ENCODE measurements at places on chromosomes 11 and 22. TPM values are rescaled to one million over a fixed set of nuclear protein-coding genes. Genes with fewer than 3 reads are reported as not detected.

Gene DDI1
- not detected for total RNA-seq

Gene ADSL
- total RNA-seq, result 40.4 TPM

Gene ACAT1
- 70.0 TPM for total RNA-seq

Gene NXPE4
- not detected for total RNA-seq

DNA sequence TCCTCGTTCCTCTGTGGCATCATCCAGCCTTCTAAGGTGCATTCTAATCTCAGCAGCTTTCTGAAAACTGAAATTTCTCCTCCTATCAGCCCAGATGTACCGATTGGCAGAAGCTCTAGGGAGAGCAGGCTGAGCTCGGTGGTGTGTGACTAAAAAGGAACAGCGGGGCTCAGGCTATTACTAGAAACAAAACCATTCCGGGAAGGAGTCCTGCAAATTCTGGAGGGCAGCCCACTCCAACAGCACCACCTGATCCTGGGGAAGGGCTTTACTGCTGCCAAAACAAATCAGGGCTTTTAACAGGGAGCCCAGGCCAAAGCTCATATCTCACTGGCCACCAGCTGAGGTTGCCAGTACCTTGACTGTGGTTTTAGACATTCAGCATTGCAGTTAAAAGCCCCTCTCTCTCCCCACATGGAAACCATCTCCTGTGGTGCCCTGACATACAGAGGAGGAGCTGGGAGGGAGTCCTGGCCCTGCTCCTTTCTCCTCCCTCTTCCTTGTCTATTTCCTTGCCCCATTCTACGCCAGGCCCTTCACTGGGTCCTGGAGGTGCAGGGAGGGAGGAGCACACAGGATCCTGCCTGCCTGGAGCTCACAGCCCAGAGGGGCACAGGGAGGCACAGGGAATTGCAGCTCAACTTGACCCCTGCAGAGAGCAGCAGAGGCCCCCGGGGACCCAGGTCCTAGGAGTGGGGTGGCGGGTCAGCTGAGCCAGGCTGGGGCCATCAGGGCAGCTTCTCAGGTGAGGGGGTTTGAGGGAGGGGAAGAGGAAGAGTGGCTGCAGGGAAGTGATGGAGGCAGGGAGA is 889 bp downstream of the PLAAT4 start:
- H3K27ac ChIP-seq, result peak overlapping the region; percentile 82
- DNase-seq, result no peak
- H3K4me3 ChIP-seq, result peak overlapping the region; percentile 51
- peaks cover 22% of the 10 kb centered on the region for H3K4me1 ChIP-seq
- H3K27me3 ChIP-seq, result no peaks in the 10 kb centered on the region
- no peaks in the 10 kb centered on the region for H3K36me3 ChIP-seq

Gene CHST1
- total RNA-seq, result 3.1 TPM

GRCh38 chr11:111605681-111606080 is 3.4 kb downstream of the SIK2 start:
- H3K36me3 ChIP-seq, result no peaks in the 10 kb centered on the region
- H3K4me3 ChIP-seq, result no peak overlapping the region
- H3K4me1 ChIP-seq, result no peaks in the 10 kb centered on the region
- H3K27ac ChIP-seq, result no peak overlapping the region
- no peak for DNase-seq

GRCh38 chr11:133014337-133014736 is 518.0 kb downstream of the OPCML start:
- no peak overlapping the region for H3K27ac ChIP-seq
- no peak for DNase-seq
- H3K36me3 ChIP-seq, result no peaks in the 10 kb centered on the region
- no peak overlapping the region for H3K4me3 ChIP-seq

DNA sequence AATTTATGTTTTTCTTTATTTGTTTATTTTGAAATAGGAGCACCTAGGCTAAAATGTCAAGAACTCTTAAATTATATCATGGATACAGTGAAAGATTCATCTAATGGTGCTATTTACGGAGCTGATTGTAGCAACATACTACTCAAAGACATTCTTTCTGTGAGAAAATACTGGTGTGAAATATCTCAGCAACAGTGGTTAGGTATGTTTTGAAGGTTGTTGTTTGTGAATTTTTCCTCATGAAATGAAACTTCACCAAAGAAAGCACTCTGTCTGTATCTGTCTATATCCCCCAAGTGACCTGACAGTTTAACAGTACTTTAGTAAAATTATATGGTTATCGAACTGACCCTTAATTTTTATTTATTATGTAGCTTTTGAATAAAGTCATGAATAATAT is 12.8 kb downstream of the ATM start:
- no peaks in the 10 kb centered on the region for H3K27me3 ChIP-seq
- H3K36me3 ChIP-seq, result no peaks in the 10 kb centered on the region
- H3K4me1 ChIP-seq, result no peaks in the 10 kb centered on the region
- no peak overlapping the region for H3K27ac ChIP-seq

Gene FGF19
- not detected for total RNA-seq

GRCh38 chr22:17841836-17842235 is 67.6 kb upstream of the BID start:
- H3K27ac ChIP-seq, result no peak overlapping the region
- H3K4me3 ChIP-seq, result no peak overlapping the region
- DNase-seq, result no peak
- H3K27me3 ChIP-seq, result no peaks in the 10 kb centered on the region
- no peaks in the 10 kb centered on the region for H3K4me1 ChIP-seq
- H3K36me3 ChIP-seq, result peaks cover 13% of the 10 kb centered on the region

- H3K27ac ChIP-seq, result no peak overlapping the region
- no peaks in the 10 kb centered on the region for H3K4me1 ChIP-seq
- H3K4me3 ChIP-seq, result no peak overlapping the region
- H3K27me3 ChIP-seq, result no peaks in the 10 kb centered on the region
- no peaks in the 10 kb centered on the region for H3K36me3 ChIP-seq
Measured at GRCh38 chr11:79520086-79520485, 79.3 kb upstream of the TENM4 start.

- DNase-seq, result no peak
- no peaks in the 10 kb centered on the region for H3K36me3 ChIP-seq
- H3K27ac ChIP-seq, result no peak overlapping the region
Measured at GRCh38 chr11:9607511-9607899, 34.0 kb downstream of the WEE1 start.

Gene OOSP4B
- not detected for total RNA-seq

Gene PGA5
- not detected for total RNA-seq

Gene ASCL2
- total RNA-seq, result 2.3 TPM

GRCh38 chr11:16194566-16194965 is 161.8 kb downstream of the SOX6 start:
- no peaks in the 10 kb centered on the region for H3K4me1 ChIP-seq
- H3K27me3 ChIP-seq, result no peaks in the 10 kb centered on the region
- H3K27ac ChIP-seq, result no peak overlapping the region
- H3K4me3 ChIP-seq, result no peak overlapping the region

DNA sequence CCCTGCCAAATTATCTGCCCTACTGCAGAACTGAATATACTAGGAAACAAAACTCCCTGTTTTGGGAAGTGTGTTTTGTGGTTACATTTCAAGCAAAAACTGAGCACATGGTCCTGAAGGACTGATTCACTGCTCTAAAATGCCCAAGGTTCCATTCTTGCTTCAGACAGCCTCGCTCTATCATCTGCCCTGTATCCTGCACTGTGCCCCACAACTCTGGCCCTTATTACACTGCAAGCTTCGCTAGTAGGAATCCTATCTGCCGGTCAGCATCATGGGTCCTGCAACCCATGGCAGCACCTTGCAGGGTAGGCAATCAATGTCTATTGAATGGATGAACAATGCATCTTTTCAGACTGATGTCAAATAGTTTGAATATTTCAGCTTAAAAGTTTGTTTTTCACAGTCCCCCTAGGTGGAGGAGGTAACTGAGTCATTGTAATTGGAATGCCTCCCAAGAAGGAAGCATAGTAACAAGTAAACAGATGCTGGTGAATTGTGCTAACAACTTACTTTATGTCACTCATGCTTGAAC is 21.3 kb downstream of the LAYN start:
- DNase-seq, result no peak
- peaks cover 4% of the 10 kb centered on the region for H3K4me1 ChIP-seq
- H3K27ac ChIP-seq, result no peak overlapping the region
- H3K36me3 ChIP-seq, result no peaks in the 10 kb centered on the region
- H3K27me3 ChIP-seq, result no peaks in the 10 kb centered on the region

GRCh38 chr11:35235936-35236666 is 97.1 kb downstream of the CD44 start:
- peaks cover 3% of the 10 kb centered on the region for H3K4me1 ChIP-seq
- peaks cover 7% of the 10 kb centered on the region for H3K36me3 ChIP-seq
- DNase-seq, result no peak
- H3K27ac ChIP-seq, result peak overlapping the region; percentile 43
- no peak overlapping the region for H3K4me3 ChIP-seq
- no peaks in the 10 kb centered on the region for H3K27me3 ChIP-seq

GRCh38 chr11:71252269-71252769 is at the start of gene SHANK2:
TSS of gene SHANK2 (minus strand) at chr11:71252577. CDS start at chr11:71147326, 105,251 bp downstream.
- H3K27me3 ChIP-seq, result peaks cover 26% of the 10 kb centered on the region
- H3K27ac ChIP-seq, result peak within 1 kb of the TSS; percentile 78
- no peak for DNase-seq
- H3K4me1 ChIP-seq, result peaks cover 13% of the 10 kb centered on the region

DNA sequence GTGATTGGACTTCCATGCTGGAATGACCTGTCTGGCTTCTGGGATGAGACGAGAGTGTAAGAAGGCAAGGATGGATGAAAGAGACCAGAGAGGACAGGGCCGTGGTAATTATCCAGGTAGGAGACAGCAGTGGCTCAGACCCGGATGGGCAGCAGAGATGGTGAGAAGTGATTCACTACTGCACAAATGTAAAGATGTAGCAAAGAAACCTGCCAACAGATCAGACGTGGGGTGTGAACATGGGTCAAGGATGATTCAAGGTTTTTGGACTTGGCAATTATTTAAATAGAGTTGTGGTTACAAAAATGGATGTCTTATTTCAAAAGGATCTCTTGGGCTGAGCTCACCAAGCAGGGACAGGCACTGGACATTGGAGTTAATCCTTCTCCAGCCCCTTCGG is 32.7 kb downstream of the RIBC2 start:
- H3K4me3 ChIP-seq, result no peak overlapping the region
- no peak for DNase-seq
- H3K36me3 ChIP-seq, result no peaks in the 10 kb centered on the region
- H3K27me3 ChIP-seq, result peaks cover 2% of the 10 kb centered on the region

DNA sequence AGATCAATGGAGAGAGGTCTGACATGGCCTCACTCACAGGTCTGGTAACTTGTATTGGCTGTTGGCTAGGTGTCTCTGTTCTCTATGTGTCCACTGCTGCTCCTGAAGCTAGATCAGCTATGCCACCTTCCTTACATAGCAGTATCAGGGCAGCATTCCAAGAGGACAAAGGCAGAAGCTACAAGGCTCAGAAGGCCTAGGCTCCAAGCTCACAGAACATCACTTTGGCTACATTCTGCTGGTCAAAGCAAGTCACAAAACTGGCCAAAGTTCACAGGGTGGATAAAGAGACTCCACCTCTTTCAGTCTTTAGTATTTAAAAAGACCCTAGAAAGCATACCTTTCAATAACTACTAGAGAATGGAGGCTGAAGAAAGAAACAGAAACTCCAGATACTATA is 4.1 kb downstream of the SLC5A12 start:
- H3K4me3 ChIP-seq, result no peak overlapping the region
- H3K36me3 ChIP-seq, result no peaks in the 10 kb centered on the region
- no peaks in the 10 kb centered on the region for H3K27me3 ChIP-seq
- H3K27ac ChIP-seq, result no peak overlapping the region
- DNase-seq, result no peak

DNA sequence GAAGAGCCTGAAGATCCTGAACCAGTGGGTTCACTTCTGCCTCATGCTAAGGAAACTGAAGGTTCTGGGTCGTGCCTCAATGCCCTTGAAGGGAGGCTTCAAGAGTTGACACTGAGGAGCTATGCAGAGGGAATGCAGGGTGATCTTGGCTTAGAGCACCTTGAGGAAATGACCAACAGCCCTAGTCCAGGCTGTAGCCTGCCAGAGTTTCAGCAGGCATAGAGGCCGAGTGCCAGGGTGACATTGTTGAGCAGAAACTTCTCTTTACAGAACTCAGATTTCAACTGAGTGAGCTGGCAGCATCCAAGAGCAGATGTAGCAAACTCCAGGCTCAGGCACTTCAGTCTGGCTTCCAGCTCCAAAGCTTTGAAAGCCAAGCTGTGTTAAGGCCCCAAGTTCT is 23.1 kb upstream of the CAPRIN1 start:
- H3K27me3 ChIP-seq, result no peaks in the 10 kb centered on the region
- H3K4me1 ChIP-seq, result peaks cover 2% of the 10 kb centered on the region
- no peak for DNase-seq
- H3K36me3 ChIP-seq, result no peaks in the 10 kb centered on the region
- no peak overlapping the region for H3K27ac ChIP-seq
- H3K4me3 ChIP-seq, result no peak overlapping the region

GRCh38 chr22:37634417-37634924 is 5.0 kb upstream of the SH3BP1 start:
- DNase-seq, result no peak
- H3K27me3 ChIP-seq, result no peaks in the 10 kb centered on the region
- peaks cover 35% of the 10 kb centered on the region for H3K36me3 ChIP-seq
- peak overlapping the region; percentile 11 for H3K4me3 ChIP-seq

GRCh38 chr11:133134314-133135173 is 397.8 kb downstream of the OPCML start:
- H3K4me1 ChIP-seq, result no peaks in the 10 kb centered on the region
- no peaks in the 10 kb centered on the region for H3K27me3 ChIP-seq
- H3K4me3 ChIP-seq, result no peak overlapping the region
- no peak overlapping the region for H3K27ac ChIP-seq

- H3K4me3 ChIP-seq, result no peak overlapping the region
- H3K4me1 ChIP-seq, result peaks cover 25% of the 10 kb centered on the region
- no peak for DNase-seq
- no peaks in the 10 kb centered on the region for H3K27me3 ChIP-seq
Measured at GRCh38 chr22:38311323-38311620, 6.0 kb downstream of the CSNK1E start.

- H3K27me3 ChIP-seq, result no peaks in the 10 kb centered on the region
- H3K27ac ChIP-seq, result no peak overlapping the region
- peaks cover 40% of the 10 kb centered on the region for H3K4me1 ChIP-seq
- no peak for DNase-seq
Measured at GRCh38 chr22:30206944-30207343, 39.6 kb downstream of the LIF start.

- peaks cover 13% of the 10 kb centered on the region for H3K4me1 ChIP-seq
- H3K27ac ChIP-seq, result no peak overlapping the region
- DNase-seq, result no peak
- no peaks in the 10 kb centered on the region for H3K36me3 ChIP-seq
Measured at GRCh38 chr11:73397468-73398131, 21.4 kb downstream of the RELT start.

- H3K27ac ChIP-seq, result no peak overlapping the region
- H3K27me3 ChIP-seq, result no peaks in the 10 kb centered on the region
- H3K36me3 ChIP-seq, result no peaks in the 10 kb centered on the region
- no peak for DNase-seq
- no peak overlapping the region for H3K4me3 ChIP-seq
- peaks cover 15% of the 10 kb centered on the region for H3K4me1 ChIP-seq
Measured at GRCh38 chr11:69350596-69350995, 56.6 kb downstream of the MYEOV start.

DNA sequence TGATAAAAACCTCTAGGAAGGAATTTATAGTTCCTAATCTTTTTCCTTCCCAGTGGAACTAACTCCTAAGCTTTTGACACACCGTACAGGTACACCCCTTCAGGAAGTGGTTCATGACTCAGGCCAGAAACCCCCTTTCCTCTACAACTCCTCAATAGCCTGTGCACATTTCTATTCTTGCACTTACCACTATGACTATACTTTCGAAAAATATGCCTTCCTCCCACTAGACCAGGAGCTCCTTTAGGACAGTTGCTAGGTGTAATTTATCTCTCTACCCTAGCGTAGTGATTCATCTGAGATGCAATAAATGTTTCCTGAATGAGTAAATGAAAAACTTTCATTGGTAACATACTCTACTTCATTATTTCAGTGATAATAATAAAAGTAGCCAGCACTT is 14.5 kb downstream of the MAP6 start:
- H3K27ac ChIP-seq, result no peak overlapping the region
- H3K4me3 ChIP-seq, result no peak overlapping the region
- no peaks in the 10 kb centered on the region for H3K27me3 ChIP-seq

Gene SCN4B
- 4.7 TPM for total RNA-seq

Data from left lung (tissue), 14 donors.